ENCODE measurements at places on chromosomes 2 and 18. TPM values are rescaled to one million over a fixed set of nuclear protein-coding genes. Genes with fewer than 3 reads are reported as not detected.

LRATD1 gene
- 27.8 TPM for total RNA-seq

IL1F10 gene
- 2.7 TPM for total RNA-seq

SEC11C gene
- total RNA-seq = 7.6 TPM

SERPINB5 gene
- total RNA-seq = 130 TPM

CLIP4 gene
- total RNA-seq = 51.1 TPM

NCL gene
- 220 TPM for total RNA-seq

TANC1 gene
- 43.7 TPM for total RNA-seq

TMEM200C gene
- total RNA-seq = 0.49 TPM

All from skin of body (tissue), 3 donors.